Panc1 (cell line): ENCODE measurements at places on chromosomes 6 and 20. TPM values are rescaled to one million over a fixed set of nuclear protein-coding genes. Genes with fewer than 3 reads are reported as not detected.

Gene FAM217A
- not detected for total RNA-seq

DNA sequence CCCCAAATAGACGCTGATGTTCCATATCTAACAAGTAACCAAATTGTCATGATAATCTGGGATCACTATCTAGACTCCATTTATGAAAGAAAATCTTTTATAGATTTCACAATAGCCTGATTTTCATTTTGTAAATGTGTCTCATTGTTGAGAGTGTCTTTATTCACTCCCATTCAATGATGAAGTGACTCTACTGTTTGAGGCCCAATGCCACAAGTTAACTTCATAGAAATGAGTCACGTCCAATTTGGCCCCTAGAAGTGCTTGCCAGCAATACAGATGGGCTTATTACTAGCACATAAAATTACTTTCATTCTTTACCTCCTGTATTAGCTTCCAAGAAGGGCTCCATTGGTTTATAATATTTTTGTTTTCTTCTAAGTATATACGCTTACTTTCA is 6.3 kb downstream of the IPCEF1 start:
- DNase-seq = no peak

- DNase-seq = peak; percentile 62
Observed at GRCh38 chr6:165575158-165575549, 87.9 kb downstream of the PDE10A start.

DNA sequence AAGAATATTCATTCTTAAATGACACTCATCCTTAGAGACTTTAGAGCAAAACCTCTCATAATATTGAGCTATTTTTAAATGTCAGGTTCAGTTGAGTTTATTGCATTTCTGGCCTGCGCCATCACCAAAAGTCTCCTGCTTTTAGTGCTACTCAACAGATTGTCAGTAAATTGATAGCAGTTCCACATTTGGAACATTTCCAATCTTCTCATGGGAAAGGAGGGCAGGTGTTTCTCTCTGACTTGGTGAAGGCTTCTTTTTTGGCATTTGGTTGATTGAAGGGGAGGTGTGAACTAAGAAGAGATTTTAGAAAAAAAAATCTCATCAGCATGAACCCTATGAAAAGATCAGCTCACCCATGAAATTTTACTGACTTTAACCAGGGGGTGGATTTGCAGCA is 125.9 kb upstream of the INSM1 start:
- DNase-seq = no peak

Gene EPB41L1
- total RNA-seq = 8.6 TPM
